ENCODE measurements at places on chromosomes 11 and 22.

DNA sequence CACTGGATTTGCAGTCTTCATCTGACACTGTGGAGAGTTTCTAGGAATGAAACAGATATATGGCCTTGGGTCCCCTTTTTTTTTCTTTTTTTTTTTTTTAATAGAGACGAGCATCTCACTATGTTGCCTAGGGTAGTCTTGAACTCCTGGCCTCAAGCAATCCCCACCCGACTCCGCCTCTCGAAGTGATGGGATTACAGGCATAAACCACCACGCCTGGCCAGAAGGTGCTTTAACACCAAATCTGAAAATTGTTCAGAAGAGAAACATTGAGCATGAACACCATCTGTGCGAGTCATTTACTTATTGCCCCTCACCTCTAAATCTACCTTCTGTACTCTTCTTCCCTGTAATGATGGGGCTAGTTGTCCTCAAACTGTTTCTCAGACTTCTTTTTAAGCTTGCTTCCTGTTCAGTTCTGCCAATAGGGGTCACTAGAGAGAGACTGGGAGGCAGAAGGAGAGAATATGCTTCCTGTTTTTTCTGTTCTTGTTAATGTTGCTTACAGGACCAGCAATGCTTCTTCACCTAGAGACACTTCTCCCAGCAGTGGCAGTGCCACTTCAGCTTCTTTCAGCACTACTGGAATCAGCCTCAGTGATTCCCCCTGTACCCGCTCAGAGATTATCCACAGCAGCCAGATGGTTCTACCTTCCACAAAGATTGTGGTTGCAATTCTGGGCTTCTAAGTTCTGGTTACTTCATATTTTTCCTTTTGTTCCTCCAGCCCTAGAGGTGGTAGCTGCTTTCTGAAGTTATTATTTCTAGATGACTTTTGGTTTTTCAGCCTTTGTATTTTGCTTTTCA is 20.8 kb upstream of the ZBED5 start:
- no peak for DNase-seq

DNA sequence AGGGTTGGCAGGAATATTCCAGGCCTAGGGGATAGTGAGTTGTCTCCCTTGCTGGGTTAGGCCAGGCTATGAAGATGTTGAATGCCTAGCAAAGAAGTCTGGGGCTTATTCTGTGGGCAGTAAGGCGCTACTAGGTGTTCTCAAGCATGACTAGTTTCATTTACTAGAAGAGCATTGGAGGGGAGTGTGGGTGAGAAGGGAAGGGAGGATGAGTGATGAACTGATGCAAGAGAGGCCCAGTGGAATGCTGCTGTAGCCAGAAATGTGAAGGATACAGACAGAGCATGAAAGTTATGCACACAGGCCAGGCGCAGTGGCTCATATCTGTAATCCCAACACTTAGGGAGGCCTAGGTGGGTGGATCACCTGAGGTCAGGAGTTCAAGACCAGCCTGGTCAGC is 33.5 kb downstream of the POU2F3 start:
- DNase-seq: no peak

- no peak for DNase-seq
Observed at GRCh38 chr11:24198481-24198880, 298.4 kb upstream of the LUZP2 start.

GRCh38 chr11:58958500-58958899 is 19.2 kb downstream of the GLYATL1 start:
- DNase-seq: no peak

- no peak for DNase-seq
Observed at GRCh38 chr11:20000351-20001134, 159.7 kb downstream of the DBX1 start.

- no peak for DNase-seq
Observed at GRCh38 chr11:82038154-82038553, 695.5 kb downstream of the FAM181B start.

DNA sequence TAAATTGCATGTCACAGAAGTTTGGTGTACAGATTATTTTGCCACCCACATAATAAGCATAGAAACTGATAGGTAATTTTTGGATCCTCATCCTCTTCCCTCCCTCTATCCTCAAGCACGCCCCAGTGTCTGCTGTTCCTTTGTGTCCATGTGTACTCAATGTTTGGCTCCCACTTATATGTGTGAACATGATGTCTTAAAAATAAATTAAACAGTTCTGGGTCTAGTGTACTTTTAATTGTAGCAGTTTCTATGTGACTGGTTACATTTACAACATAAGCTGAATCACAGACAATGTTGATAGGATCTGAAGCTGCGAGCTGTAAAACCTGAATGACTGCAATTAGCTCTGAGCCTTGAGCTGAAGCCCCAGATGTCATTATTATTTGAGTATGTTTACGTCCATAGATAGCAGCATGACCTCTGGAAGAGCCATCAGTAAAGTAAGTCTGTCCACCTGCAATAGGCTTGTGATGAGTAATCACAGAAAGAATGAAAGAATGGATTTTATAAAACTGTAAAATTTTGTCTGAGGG is 29.7 kb downstream of the OR10A6 start:
- DNase-seq: no peak

DNA sequence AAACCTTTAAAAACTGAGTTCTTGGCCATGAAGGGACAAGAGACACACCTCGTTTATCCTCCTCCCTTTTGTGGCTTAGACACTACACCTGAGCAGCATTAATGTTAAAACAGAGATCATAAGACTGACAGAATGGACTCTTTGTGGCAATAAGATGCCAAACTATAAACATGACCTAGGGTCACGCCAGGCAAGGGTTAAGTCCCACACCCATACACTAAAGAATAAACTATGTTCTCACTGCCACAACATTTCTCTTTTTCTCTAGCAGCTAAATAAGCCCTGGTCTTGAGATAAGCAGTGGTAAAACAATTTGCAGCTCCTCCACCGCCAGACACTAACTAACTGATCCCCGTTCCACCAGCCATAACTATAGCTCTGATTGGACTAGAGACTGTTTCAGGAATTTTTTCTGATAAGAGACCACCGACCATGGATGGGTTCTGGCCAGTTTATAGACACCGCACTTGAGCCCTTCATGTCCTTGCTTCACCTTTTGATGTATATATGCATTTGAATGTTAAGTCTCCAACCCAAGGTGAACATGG is 4.9 kb upstream of the SLCO2B1 start:
- DNase-seq: no peak

DNA sequence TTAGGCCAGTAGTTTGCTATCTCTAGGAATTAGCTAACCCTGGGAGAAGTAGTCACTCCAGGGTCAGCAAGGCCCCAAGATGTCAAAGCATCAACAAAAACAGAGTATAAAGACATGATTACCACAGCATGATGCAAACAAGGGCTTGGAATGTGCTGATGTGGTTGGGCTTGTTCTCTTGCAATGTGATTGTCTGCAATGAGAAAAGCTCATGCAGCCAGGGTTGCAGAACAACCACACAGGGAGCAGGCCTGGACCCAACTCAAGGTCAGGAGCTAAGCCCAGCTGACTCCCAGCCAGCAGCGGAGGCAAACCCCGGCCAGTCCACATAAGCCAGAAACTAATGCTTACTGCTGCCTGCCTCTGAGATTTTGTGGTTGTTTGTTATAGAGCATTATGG is 132.4 kb upstream of the ZC3H12C start:
- no peak for DNase-seq

GRCh38 chr11:58963551-58964104 is 24.3 kb downstream of the GLYATL1 start:
- no peak for DNase-seq

GRCh38 chr11:121659811-121660210 is 207.0 kb upstream of the SORL1-AS1 start:
- DNase-seq: no peak

- DNase-seq: no peak
Observed at GRCh38 chr11:7449211-7449840, 36.0 kb upstream of the OLFML1 start.

GRCh38 chr11:83836883-83837654 is 550.9 kb upstream of the CCDC90B start:
- no peak for DNase-seq

- DNase-seq: no peak
Observed at GRCh38 chr11:82872377-82873150, 27.7 kb downstream of the PRCP start.

GRCh38 chr22:26545385-26545784 is 33.1 kb upstream of the TFIP11 start:
- no peak for DNase-seq

- DNase-seq: no peak
Observed at GRCh38 chr11:130774703-130775102, 141.6 kb downstream of the SNX19 start.

DNA sequence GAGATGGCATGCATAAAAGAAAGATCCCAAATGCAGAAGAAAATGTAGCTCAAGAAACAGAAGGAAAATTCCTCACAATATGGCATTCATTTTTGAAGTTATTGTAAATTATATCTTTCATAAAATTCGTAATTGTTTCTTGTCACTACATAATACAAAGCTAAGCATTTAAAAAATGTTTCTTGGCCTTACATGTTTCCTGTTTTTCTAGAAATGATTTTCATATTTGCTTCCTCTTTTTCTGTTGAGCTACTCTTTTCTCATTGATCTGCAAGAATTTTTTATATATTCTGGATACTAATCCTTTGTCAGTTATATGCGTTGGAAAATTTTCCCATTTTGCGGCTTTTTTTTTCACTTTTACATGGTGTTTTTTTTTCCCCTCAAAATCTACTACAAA is 48.0 kb downstream of the ENTHD1 start:
- DNase-seq: no peak

- no peak for DNase-seq
Observed at GRCh38 chr11:125343718-125344131, 152.3 kb downstream of the FEZ1 start.

DNA sequence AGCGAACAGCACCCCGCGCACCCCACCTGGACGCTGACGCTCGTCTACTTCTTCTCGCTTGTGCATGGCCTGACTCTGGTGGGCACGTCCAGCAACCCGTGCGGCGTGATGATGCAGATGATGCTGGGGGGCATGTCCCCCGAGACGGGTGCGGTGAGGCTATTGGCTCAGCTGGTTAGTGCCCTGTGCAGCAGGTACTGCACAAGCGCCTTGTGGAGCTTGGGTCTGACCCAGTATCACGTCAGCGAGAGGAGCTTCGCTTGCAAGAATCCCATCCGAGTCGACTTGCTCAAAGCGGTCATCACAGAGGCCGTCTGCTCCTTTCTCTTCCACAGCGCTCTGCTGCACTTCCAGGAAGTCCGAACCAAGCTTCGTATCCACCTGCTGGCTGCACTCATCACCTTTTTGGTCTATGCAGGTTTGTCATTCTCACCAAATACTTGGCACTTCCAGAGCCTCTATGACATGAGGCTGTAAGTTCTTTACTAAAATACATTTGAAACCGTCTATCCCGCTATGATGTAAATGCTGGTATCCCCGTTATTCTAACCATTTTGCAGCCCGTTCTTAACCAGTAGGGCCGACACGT is 535 bp downstream of the AQP11 start:
- no peak for DNase-seq

- DNase-seq: no peak
Observed at GRCh38 chr11:119511614-119512306, 88.8 kb upstream of the THY1 start.

- no peak for DNase-seq
Observed at GRCh38 chr11:31030138-31030792, 339.3 kb downstream of the DCDC1 start.

DNA sequence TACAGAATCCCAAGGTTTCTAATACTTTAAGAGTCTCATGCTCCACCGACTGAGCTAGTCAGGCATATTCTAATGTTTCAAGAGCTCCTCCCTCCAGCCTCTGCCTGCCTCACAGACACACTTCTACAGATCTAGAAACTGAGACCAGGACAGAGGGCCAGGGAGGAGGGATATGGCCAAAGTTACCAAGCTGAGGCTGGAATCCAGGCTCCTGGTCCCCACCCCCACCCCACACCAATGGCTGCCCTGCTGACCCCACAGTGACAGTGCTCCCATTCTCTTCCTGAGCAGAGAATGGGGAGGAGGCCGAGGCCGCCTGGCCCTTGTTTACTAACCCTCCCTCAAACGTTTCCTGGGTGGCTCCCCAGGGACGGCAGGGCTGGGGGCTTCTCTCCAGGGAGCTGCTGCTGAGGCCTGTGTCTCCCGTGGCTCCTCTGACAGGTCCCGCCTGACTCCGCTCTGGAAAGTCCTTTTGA is 2.2 kb downstream of the PLEKHB1 start:
- no peak for DNase-seq

GRCh38 chr11:73951797-73952196 is 971 bp downstream of the DNAJB13 start:
- DNase-seq: no peak

DNA sequence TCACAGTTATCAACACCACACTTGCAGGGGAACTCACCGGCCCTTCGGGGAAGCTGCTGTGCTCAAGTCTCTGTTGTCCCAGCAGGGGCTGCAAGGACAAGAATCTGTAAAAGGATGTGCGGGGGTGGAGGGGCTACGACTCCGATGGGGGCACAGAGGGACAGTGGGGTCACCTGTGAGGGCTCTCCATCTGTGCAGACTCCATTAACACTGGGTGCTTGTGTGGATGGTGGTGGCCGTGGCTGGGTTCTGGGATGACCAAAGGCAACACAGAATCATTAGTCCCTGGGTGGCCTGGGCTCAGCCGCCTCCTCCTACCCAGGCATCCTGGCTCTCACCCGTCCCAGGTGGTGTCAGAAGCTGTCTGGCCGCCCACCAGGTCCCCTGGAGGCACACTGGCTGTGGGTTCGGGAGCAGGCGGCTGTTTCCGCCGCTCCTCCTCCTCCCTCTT is 10.2 kb upstream of the RBM4B start:
- DNase-seq: no peak

- no peak for DNase-seq
Observed at GRCh38 chr11:16410479-16410878, 54.1 kb upstream of the SOX6 start.

DNA sequence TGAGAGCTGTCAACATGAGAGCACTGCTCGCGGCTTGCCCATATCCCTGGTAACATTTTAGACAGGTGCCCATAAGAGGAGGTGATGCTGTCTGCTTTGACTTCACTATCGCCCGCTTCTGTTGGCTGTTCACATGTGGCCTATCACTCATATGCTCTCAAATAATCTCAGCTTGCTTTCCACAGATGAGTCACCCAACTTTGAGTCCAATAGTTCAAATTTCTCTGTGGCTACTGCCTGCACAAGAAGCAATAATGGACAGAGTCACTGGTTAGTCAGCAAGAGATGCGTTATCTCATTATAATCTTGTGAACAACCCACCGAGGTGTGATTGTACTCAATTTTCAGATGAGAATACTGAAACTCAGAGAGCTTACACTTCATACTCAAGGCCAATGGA is 1714.1 kb downstream of the LRRC4C start:
- no peak for DNase-seq

- DNase-seq: no peak
Observed at GRCh38 chr11:33006010-33006409, 9.7 kb upstream of the DEPDC7 start.

- DNase-seq: no peak
Observed at GRCh38 chr11:10506008-10506370, 35.0 kb downstream of the RNF141 start.

- DNase-seq: no peak
Observed at GRCh38 chr22:42656578-42656977, 7.4 kb upstream of the CYB5R3 start.

DNA sequence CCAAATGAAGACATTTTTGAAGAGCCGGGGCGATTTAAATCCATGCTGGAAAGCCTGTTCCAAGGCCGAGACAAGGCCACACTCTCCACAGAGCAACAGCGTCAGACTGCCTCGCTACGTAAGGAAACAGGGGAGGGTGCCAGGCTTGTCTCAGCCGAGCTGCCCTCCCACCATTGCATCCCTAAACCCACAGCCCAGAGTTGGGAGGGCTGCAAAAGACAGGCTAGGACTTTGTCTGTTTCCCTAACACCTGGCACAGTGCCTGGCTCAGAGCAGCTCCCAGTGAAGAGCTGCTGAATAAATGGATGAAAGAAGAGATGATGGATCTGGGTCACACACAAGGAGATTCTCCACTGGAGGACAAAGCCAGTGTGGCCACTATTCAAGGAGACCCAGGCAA is 51.3 kb upstream of the SCUBE2 start:
- no peak for DNase-seq

All from activated naive CD4-positive, alpha-beta T cell (primary cell).